ENCODE measurements at places on chromosomes 3 and 15.

- DNase-seq: no peak
These were observed 15.0 kb downstream of the PTH1R start for GRCh38 chr3:46892285-46893145.

GRCh38 chr3:148186881-148187280, 510.8 kb upstream of the AGTR1 start:
- no peak for DNase-seq

DNA sequence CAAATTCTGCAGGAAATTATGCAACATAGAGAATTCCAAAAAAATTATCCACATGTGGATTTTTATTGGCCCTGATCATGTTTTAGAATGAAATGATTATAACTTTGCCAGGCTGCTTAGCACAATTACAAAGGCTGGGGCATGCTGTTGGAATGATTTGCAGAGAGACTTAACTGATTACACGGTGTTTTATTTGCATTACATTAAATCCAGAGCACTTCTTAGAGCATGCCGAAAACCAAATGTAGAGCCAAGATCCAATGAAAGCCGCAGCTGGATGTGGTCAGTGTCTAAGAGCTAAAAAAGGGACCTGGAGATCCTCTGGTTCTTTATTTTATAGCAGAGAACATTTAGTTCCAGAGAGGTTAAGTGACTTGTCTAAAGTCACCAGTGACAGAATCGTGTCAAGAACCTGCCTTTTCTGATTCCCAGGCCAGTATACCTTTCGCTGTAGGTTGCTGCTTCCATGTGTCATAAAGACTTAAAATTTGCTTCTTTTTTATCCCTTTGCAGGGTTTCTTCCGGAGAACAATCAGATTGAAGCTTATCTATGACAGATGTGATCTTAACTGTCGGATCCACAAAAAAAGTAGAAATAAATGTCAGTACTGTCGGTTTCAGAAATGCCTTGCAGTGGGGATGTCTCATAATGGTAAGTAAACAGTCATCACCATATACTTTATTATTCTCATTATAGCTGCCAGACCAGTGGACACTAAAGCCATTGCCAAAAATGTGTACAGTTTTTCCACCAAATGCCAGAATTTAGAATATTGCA, 92.0 kb upstream of the TSEN2 start:
- no peak for DNase-seq

GRCh38 chr3:99579965-99580364, 58.4 kb upstream of the COL8A1 start:
- DNase-seq: no peak

DNA sequence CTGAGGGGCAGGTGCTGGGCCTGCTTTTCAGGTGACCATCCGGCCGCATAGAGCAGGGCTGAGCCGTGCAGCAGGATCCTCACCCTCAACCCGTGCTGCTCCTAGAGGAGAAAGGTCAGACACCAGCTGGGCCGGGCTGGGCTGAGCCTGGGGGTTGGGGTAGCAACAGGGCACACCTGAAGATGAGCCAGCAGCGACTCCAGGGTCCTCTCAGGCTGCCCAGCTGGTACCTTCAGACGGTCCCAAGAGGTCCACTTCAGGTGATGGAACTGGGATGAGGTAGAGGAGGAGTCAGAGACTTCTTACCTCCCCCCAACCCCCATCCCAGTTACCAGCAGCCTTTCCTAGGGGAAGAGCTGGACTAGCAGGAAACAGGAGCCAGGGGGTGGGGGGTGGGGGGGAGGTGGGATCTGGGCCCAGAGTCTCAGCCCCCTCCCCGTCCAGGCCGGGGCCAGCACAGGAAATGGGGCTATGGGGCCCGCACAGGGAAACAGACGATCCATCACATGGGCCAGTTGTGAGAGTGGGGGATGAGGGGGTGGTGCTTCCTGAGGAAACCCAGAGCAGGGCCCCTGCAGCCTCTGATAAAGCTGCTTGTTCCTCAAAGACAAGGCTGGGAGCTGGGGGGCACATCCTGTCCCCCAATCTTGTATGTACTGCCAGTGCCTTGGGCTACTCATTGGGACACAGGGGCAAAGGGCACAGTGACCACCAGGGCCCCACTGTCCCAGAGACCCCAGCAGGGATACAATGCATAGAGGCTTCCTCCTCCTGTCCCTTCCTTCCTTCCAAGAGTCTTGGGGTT, 3.0 kb downstream of the INKA1 start:
- DNase-seq: no peak

GRCh38 chr3:138443521-138444503, 9.4 kb downstream of the ESYT3 start:
- DNase-seq: no peak

GRCh38 chr3:4416961-4417360, 50.1 kb downstream of the SUMF1 start:
- no peak for DNase-seq

GRCh38 chr15:42508263-42508690, 12.8 kb downstream of the SNAP23 start:
- DNase-seq: no peak

GRCh38 chr3:87958289-87958688, 100.5 kb downstream of the CGGBP1 start:
- DNase-seq: no peak

- DNase-seq: no peak
These were observed 90.3 kb downstream of the PLCL2 start for GRCh38 chr3:16975083-16975482.

DNA sequence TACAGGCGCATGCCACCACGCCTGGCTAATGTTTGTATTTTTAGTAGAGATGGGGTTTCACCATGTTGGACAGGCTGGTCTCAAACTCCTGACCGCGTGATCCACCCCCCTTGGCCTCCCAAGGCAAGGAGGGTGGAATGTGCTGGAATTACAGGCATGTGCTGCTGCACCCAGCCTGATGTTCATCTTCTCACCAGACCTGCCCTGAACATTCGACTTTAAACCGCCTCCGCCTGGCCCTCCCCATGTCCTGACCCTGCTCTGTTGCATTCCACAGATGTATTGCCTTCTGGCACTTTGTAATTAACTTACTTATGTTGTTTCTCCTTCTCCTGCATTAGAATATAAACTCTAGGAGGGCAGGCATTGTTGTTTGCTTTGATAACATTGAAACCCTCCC, 102.1 kb downstream of the LINGO1 start:
- no peak for DNase-seq

DNA sequence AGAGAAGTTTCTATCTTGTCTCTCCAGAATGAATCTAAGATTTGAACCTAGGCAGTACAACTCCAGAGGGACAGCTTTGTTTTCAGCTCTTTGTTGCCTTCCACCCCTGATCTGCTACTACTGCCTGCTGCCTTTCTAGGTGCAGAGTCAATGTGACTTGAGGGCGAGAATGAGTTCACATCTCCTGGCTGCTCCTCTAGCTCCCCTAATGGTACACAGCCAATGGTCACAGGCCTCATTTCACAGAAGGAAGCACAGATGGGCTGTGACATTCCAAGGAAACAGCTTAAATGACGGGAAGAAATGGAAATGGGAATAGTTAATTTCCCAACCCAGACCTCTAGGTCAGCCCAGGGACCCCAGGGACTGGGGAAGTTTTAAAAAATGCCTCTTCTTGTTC, 32.4 kb downstream of the FAM43A start:
- DNase-seq: no peak

DNA sequence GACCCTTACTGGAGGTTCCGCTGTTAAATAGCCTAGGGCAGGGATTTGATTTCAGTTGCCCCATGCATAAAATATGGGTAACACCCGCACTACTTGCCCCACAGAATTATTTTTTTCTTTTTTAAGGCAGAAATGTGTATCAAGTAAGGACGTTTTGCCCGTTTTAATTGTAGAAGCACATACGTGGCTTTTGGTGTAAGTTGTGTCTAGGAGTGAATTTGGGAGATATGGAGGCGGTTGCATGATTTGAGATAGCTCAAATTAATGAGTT, 636 bp upstream of the LRRC58 start:
- DNase-seq: no peak

DNA sequence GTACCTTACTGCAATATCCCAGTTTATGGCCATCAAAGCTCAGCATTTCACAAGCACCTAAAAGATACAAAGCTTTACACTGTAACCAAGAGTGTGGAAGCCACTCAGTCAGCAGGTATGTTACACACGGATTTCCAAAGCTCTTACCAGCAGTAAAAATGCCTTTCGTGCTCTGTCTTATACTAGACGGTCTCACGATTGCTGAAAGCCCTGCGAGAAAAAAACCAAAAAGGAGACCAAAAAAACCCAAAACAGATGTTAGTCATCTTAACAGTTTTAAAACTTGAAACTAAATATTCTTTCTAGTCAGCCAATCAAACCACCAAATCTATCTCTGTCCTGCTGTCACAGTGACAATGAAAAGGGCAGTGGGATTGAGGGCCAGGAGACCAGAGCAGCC, 39.0 kb downstream of the TAMM41 start:
- no peak for DNase-seq

- DNase-seq: no peak
These were observed 101.2 kb downstream of the ST8SIA2 start for GRCh38 chr15:92494806-92495336.

GRCh38 chr3:143567823-143568222, 280.4 kb downstream of the SLC9A9 start:
- no peak for DNase-seq

GRCh38 chr3:77262361-77262760, 222.5 kb downstream of the ROBO2 start:
- DNase-seq: no peak

GRCh38 chr15:68154923-68155559, 50.1 kb downstream of the CALML4 start:
- DNase-seq: no peak

DNA sequence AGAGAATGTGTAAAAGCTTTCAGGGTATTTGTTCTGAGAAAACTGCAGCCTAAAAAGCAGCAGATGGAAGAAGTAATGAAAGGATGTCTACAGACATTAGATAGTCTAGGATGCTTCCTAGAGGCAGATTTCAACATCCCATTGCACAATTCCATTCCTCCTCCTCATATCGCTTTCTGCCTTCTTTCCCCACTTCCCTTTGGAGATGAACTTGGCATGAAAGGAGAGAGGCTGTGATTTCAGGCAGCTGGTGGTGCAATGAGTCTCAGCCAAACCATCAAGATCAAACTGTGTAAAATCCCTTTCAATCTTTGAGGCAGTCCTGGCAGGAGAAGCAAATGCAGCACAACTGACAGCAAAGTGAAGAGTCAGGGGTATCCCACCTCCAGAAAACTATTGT, 438.7 kb upstream of the KCNMB2 start:
- DNase-seq: no peak

DNA sequence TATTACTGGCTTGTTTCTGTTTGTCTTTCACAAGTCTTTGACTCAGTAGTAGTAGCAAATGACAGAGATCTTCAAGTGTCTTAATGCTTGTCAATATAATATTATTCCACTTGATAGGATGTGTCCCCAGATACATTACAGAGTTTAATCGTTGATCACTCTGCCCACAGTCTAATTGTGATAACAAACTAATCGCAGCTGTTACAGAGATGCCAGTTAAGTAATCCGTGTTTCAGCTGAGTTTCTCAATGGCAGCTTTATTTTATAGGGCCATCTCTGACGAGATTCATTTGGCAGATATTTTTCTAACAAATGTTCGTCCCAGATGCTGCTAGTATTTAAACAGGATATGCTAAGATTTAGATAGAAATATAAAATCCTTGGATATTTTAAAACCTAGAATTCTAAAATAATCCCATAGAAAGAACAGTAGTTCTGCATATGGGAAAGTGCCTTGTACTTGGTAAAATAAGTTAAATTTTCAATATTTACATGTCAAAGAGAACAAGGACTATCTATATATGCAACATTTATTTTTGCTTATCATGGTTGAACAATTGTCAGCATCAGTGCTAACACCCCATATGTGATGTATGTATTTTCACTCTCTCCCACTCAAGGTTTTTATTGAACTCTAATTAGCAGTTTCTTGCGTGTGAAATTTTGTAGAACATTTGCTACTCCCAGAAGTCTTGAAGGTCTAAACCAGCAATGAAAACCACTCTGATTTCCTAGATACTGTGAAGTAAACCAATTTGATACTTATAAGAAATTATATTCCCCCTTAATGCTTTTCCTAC, 185.5 kb downstream of the MBNL1 start:
- no peak for DNase-seq

GRCh38 chr15:87687523-87687870, 569.0 kb downstream of the NTRK3 start:
- DNase-seq: no peak

GRCh38 chr3:46351646-46352045, 2.3 kb upstream of the CCR2 start:
- no peak for DNase-seq

GRCh38 chr15:69559440-69560190, 107.0 kb downstream of the RPLP1 start:
- no peak for DNase-seq

- DNase-seq: no peak
These were observed 77.7 kb downstream of the CRYGS start for GRCh38 chr3:186466391-186466974.

GRCh38 chr15:96273317-96274086, 57.0 kb upstream of the NR2F2 start:
- DNase-seq: no peak

GRCh38 chr15:98802187-98802586, 153.8 kb downstream of the IGF1R start:
- DNase-seq: no peak

GRCh38 chr15:100780208-100780800, 99.3 kb upstream of the ALDH1A3 start:
- DNase-seq: no peak

GRCh38 chr3:72008226-72008996, 223.5 kb upstream of the PROK2 start:
- no peak for DNase-seq

DNA sequence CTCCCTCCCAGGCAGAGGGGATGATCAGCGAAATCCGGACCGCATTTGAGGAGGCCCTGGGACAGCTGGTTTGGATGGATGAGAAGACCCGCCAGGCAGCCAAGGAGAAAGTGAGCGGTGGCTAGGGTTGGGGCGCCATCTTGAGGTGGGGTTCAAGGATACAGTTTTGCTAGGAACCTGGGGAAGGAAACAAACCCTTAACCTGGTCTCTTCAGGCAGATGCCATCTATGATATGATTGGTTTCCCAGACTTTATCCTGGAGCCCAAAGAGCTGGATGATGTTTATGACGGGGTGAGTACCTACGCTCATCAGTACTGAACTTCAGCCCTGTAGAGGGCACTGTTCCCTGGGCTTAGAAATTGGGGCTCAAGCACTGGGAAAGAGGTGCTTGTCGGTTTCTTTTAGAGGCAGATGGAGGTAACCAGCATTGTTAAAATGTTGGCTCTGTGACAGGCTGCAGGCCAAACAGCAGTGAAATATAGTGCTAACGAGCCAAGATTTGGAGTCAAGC, 9.6 kb upstream of the PSMD2 start:
- peak; percentile 27 for DNase-seq

GRCh38 chr15:31027910-31028578, 36.6 kb upstream of the MTMR10 start:
- no peak for DNase-seq

All from stimulated activated CD8-positive, alpha-beta memory T cell treated with anti-CD3 and anti-CD28 coated beads, Interleukin-4, amount 100 ng/mL, for 1 hour (primary cell).